ENCODE measurements at places on chromosomes 6 and 20. TPM values are rescaled to one million over a fixed set of nuclear protein-coding genes. Genes with fewer than 3 reads are reported as not detected.

LAMP5 gene
- 4.8 TPM for total RNA-seq

SKIC2 gene
- 27.6 TPM for total RNA-seq

GRCh38 chr6:23735151-23735550 lies 390.9 kb upstream of the NRSN1 start:
- DNase-seq: no peak

SEMG1 gene
- total RNA-seq: not detected

WFDC12 gene
- total RNA-seq: not detected

CALHM4 gene
- not detected for total RNA-seq

GRCh38 chr6:153526479-153526878 lies 395.4 kb upstream of the RGS17 start:
- DNase-seq: no peak

APCDD1L gene
- total RNA-seq: not detected
